ENCODE measurements at places on chromosomes 6 and 20.

GRCh38 chr6:24251339-24251738 lies 106.5 kb downstream of the DCDC2 start:
- no peak for DNase-seq

- no peak for DNase-seq
Observed at GRCh38 chr20:57482148-57482547, 42.8 kb downstream of the CTCFL start.

DNA sequence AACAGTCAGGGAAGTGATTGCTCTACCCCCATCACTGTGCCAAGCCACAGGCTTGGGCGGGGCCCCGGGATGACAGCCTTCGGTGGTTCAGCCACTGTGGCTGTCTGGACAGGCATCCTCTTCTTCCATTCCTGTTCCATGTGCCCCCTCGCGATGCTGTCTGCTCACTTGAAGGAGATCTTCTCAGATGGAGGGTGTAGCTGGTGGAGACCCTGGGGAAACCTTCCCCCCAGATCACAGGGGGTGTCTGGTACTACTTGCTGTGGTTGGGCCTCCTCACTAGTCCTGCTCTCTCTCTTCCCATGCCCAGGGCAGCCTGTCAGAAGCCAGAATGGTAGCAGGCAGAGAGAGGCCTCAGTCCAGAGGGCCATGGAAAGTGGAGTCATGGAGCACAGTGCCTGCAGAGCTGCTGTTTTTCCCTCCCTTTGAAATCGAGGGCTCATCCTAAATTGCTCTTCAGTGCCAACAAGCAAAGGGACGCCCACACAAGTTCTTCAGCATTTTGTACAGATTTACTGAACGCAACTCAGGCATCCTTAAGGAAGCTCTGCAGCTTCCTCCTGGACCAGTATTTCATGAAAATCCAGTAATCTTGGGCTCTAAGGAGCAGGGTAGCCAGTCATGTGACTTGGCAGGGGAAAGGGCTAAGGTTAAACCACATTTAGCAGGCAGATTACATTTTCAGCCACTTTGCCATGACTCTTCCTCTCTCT lies 326.6 kb downstream of the ZFAND3 start:
- DNase-seq = no peak

- no peak for DNase-seq
Observed at GRCh38 chr6:56244528-56245253, 2.7 kb downstream of the COL21A1 start.

- DNase-seq = no peak
Observed at GRCh38 chr6:160188773-160189172, 67.2 kb downstream of the SLC22A1 start.

GRCh38 chr6:50591135-50591534 lies 122.2 kb upstream of the TFAP2D start:
- DNase-seq = peak; percentile 18

DNA sequence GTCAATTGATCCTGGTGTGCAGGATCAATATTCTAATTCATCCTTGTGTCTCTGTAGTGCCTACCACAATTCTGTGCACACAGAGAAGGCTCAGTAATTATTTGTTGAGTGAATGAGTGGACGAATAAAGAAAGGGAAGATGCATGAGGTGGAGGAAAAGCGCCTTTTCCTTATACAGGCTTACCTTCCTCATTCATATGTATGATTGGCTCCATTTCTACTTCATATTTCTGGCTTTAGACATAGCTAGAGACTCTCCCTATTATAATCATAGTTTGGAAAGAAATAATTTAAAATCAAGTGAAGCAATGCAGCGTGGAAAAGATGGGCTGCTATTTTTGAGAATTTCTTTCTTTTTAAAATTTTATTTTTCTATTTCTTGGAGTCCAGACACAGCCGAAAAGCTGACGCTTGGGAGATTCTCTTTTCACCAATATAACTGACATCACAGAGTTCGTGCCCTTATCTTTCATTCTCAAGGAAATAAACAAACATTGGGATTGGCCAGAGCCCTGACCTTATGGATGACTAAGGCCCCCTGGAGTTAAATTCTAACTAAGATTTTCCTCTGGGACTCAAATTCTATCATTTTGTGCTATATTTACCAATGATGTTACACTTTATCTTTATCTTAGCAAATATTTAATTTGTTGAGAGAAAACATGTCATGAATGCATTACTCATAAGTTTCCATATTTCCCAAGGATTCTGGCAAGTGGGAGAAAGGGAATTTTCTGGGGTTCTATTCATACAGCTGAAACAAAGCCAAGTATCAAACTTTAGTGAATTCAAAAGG lies 48.1 kb downstream of the PRL start:
- DNase-seq = no peak

DNA sequence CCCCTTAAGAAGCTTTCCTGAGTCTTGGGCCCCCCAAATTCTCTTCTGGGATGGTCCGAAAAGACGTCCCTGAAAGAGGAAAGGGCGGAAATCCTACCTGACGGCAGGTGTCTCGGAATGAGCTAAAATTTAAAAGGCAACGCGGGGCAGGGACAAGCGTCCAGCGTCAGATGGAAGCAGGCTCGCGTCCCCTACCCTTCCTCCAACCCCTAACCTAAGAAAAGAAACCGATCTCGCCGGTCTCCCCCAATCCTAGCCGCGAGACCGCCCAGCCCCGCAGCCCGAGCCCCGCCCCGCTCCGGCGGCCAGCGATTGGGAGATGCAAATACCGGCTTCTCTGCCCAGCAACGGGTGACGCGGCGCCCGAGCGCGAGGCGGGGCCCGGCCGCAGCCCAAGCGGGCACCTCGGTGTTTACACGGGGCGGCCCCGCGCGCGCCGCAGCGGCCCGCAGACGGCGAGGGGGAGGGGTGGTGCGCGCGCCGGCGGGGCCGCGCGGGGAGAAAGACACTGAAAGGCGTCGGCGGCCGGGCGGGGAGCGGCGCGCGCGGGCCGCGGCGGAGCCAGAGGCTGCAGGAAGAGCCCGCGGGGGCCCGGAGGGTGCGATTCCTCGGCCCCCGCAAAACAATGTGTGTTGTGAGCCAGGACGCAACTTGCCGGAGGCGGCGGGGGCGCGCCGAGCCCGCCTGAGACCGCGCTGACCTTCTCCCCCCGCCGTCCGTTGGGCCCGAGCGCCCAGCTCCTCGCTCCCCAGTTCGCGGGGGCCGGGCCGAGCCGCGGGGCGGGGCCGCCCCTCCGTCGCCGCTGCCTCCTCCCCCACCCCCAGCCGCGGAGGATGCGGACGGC lies at the start of gene SOX12:
SOX12 (plus strand) TSS at position 508 of the 844 bp plus-strand sequence. CDS start 373 bp downstream, outside the sequence.
- DNase-seq = peak; percentile 98

DNA sequence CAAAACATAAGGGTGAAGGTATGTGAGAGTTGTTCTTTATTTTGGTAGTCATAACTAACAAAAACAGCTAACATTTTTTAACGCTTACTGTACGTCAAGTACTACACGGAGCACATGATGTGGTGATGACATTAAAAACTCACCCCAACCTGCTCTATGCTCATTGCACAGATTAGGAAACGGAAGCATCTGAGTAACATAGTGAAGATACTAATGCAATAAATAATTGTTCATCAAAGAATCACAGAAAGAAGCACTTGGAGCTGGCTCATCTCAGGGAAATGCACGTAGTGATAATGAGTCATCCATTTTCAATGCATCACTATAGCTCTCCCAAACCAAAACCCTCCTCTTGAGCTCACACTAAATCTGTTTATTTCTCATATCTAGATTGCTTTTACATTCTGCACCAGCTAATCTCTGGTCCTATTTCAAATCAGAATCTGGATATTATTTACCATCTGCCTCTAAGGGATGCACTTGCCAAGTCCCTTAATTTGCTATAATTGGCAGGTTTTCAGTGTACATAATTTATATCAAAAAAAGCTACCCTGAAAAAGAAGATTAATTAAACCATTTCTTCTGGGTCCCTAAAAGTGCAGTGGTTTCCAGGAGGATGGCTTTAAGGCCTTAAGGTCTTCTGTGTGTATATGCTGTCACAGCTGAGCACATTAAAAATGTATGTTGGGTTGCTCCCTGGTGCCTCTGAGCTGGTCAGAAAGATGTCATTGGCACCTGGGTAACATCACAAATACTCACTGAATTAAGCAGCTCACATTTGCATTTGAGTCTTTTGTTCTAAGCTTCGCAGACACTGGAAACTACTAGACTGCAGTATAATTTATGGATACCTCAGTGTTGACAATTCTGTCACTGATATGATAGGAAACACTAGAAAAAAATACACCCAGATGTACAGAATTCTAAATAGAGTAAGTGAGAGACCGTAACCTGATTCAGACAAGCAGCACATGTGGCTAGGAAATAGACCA lies 677.4 kb upstream of the CITED2 start:
- DNase-seq = no peak

GRCh38 chr6:55917751-55918415 lies 42.5 kb upstream of the BMP5 start:
- DNase-seq = peak; percentile 52

- DNase-seq = no peak
Observed at GRCh38 chr6:157079771-157080170, 243.5 kb downstream of the TMEM242 start.

DNA sequence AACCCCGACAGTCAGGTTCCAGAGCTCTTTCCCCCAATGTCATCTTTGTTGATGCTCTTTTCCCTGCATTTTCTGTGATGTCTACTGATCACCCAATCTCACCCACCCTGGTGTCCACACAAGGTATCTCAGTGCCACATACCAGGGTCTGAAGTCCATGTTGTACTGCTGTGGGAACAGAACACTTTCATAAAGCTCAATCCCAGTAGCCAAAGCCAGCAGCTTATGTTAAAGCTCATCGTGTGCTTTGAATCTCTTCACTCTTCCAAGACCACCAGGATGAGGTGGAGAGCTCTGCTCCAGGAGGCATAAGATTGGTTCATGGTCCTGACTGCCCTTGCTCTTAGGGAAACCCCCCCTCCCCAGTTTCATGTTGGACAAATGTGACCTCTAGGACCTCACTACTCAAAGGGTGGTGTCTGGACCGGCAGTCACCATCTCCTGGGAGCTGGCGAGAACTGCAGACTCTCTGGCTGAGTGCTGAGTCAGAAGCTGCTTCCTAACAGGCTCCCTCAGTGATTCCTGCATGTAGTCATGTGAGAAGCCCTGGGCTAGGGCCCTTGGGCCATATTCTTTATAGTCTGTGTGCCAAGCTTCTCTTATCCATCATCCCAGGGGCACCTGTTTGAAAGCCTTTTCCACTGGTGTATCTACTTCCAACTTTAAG lies 13.4 kb upstream of the CPNE5 start:
- no peak for DNase-seq

GRCh38 chr20:21583486-21584168 lies 69.8 kb upstream of the NKX2-2 start:
- no peak for DNase-seq

GRCh38 chr6:113629975-113630737 lies 227.0 kb upstream of the MARCKS start:
- DNase-seq = no peak

GRCh38 chr6:912871-913835 lies 220.2 kb upstream of the EXOC2 start:
- DNase-seq = peak; percentile 75

- DNase-seq = no peak
Observed at GRCh38 chr6:78559056-78559455, 308.3 kb upstream of the IRAK1BP1 start.

GRCh38 chr6:42468273-42468672 lies 16.5 kb upstream of the TRERF1 start:
- no peak for DNase-seq

DNA sequence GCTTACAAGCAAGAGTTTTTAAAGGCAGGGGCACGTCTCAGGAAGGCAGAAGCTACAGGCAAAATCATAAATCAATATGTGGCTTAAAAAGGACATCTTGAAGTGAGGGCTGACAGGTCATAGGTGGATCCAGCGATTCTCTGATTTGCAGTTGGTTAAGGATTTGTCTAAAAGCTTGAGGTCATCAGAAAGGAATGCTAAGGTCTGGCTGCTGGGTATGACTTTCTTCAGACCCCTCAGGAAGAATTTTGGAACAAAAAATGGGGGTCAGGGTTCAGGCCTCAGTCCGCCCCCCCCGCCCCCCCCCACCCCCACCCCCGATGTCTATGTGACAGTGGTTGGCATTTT lies 261.9 kb downstream of the CDH4 start:
- DNase-seq = no peak

DNA sequence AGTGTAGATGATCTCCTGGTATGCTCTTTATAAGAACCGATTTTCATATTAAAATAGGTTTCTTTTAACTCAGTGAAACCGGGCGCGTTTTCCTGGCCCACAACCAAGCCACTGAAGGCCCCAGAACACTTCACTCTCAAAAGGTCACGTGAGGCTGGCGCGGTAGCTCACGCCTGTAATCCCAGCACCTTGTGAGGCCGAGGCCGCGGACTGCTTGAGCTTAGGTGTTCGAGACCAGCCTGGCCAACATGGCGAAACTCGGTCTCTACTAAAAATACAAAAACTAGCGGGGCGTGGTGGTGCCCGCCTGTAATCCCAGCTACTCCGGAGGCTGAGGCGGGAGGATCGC lies 402 bp upstream of the TAF8 start:
- DNase-seq = no peak

GRCh38 chr6:54463354-54464024 lies 155.2 kb downstream of the TINAG start:
- no peak for DNase-seq

GRCh38 chr6:85395746-85396145 lies 54.1 kb upstream of the NT5E start:
- no peak for DNase-seq

DNA sequence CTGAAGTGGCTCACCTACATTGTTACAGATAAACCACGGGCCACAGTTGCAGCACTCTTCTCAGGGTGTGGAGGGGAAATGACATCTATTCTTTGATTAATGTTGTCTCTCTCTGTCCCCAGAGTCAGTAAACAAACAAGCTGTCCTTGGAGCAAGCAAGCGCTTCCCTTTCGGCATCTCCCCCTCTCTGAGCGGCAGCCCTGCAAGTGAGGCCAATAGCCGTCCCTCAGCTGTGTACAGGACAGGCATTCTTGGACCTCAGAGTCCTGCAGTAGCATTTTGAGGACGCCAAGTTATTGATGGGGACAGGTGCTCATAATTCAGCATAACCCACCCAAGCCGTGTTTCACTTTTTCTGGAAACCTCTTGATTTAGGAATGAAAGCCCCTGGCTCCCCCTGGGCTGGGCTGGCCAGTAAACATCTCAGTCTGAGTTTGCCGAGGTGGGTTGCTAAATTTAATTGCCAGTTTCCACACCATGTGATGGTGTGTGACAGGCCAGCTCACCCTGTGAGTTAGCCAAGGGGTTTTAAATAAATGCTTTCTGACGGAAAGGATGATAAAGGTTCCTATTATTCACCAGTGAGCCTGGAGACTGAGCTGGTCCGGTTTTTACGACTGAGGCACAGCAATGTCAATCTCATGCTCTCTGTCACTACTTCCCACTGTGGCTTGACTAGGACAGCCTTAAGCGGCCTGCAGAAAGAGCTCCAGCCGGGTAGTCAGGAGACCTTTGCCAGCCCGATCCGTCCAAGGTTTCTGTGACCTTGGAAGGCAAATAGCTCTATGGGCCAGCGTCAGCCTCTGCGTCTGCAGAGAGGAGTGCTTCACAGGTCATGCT lies 214.8 kb upstream of the RREB1 start:
- peak; percentile 78 for DNase-seq

GRCh38 chr6:35544769-35545361 lies 32.2 kb upstream of the TULP1 start:
- DNase-seq = no peak

- DNase-seq = no peak
Observed at GRCh38 chr20:1327241-1327653, 1.7 kb downstream of the SDCBP2 start.

GRCh38 chr20:18845017-18845416 lies 31.4 kb downstream of the SCP2D1 start:
- no peak for DNase-seq
